ENCODE measurements at places on chromosomes 3 and 15.

DNA sequence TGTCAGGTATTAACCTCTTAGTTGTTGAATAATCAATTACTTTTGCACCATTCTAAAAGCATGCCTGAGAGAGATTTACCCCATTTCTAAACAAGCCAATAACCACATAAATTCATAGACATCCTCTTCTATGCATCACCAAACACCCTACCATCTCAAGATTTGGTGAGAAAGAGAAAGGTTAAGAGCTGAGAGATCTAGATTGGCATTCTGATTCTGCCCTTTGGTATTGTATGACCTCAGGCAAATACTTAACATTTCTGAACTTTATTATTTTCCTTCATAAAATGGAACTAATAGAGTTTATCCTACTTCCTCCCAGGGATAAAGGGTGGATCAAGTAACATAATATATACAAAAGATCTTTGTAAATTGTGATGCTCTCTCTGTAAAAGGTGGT lies 146.5 kb upstream of the MME start:
- no peak for DNase-seq

DNA sequence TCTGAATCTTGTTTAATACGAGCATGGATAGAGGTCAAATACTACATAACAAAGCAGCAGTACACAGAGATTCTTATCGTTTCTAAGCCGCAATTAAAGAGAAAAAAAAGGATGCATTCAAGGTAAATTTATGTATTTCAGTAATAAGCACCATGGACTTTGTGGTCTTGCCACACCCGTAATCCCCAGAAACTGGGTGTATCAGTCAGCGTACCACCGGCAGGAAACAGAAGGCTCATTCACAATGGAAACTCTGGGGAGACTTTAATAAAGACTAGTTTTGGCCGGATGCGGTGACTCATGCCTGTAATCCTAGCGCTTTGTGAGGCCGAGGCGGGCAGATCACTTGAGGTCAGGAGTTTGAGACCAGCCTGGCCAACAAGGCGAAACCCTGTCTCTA lies 81.9 kb upstream of the ZNF280D start:
- DNase-seq: peak; percentile 78

GRCh38 chr15:81157939-81158223 lies 23.8 kb downstream of the CFAP161 start:
- DNase-seq: no peak

DNA sequence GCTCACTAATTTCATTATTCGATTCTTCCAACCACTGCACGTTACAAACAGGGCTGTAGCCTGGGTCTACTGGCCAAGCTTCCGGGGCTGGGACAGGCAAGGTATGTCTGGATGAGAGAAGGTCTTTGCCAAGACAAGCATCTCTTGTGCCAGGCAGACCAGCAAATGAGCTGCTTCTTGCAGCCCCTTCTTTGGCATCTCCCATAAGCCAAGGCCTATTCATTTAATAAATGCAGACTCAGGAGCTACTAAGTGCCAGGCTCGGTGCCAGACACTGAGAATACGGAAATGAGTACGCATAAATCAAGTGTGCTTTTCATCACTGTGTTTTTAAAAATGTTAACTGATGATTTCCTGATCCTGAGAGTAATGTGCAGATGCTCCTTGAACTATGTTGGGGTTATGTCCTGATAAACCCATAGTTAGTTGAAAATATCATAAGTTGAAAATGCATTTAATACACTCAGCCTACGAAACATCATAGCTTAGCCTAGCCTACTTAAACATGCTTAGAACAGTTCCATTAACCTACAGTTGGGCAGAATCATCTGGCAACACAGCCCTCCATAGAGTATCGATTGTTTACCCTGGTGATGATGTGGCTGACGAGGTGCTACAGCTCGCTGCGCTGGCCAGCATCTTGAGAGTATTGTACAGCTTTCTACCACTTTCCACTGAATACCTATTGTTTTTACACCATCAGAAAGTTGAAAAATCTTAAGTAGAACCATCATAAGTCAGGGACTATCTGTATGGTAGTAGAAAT lies 135.0 kb upstream of the CTDSPL start:
- DNase-seq: no peak

DNA sequence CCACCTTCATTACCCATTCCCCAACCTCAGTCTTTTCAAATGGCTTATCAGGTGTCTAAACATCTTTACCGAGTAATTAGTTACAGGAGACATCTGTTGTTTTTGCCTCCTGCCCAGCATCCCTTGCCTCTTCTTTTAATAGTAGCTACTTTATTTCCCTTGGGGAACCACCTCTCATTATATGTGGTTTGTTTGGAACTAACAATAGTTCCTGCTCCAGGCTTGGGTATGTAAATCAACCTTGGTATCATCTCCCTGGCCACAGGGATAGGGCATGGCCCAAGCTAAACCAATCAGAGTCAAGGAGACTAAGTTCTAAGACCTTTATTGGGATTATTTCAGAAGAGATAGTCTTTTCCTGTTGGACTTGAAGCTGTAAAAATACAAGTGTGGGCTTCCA lies 76.6 kb downstream of the ETV5 start:
- DNase-seq: no peak

GRCh38 chr3:45330510-45331295 lies 57.7 kb upstream of the LARS2 start:
- no peak for DNase-seq

DNA sequence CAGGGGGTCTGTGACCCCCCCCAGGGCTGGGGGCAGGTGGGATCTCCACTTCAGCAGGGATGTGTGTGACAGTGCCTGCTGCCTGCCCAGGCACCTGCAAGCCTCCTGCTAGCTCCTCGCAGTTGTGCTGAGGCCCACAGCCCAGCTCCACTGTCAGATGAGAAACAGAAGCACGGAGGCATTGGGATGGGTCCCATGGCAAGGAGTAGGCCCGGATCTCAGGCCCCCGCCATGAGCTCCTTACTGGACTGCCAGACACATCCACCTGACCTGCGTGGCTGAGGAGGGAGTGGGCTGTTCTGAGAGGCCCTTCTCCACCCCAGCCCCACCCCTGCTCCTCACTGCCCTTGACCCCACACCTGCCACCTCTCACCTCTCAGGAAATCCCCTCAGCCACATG lies 18.2 kb upstream of the SKOR1 start:
- no peak for DNase-seq

GRCh38 chr3:165523801-165524200 lies 313.4 kb downstream of the BCHE start:
- DNase-seq: no peak
